ENCODE measurements at places on chromosomes 6 and 20.
A peak's percentile ranks its signal among the peaks of the same experiment; 100 is the strongest.

GRCh38 chr6:71672876-71673275, 213.5 kb upstream of the RIMS1 start:
- H3K27ac ChIP-seq = no peak overlapping the region
- no peak for DNase-seq
- H3K4me3 ChIP-seq = no peak overlapping the region
- H3K36me3 ChIP-seq = no peaks in the 10 kb centered on the region

- no peaks in the 10 kb centered on the region for H3K36me3 ChIP-seq
- H3K27ac ChIP-seq = no peak overlapping the region
- no peak overlapping the region for H3K4me3 ChIP-seq
- DNase-seq = no peak
- no peaks in the 10 kb centered on the region for H3K4me1 ChIP-seq
- no peaks in the 10 kb centered on the region for H3K27me3 ChIP-seq
Observed at GRCh38 chr6:120871416-120872261, 462.6 kb downstream of the TBC1D32 start.

- no peak overlapping the region for H3K27ac ChIP-seq
- H3K36me3 ChIP-seq = no peaks in the 10 kb centered on the region
- peak; percentile 3 for DNase-seq
- no peak overlapping the region for H3K4me3 ChIP-seq
- H3K4me1 ChIP-seq = no peaks in the 10 kb centered on the region
Observed at GRCh38 chr20:63128367-63128766, 87.6 kb downstream of the YTHDF1 start.

- H3K27me3 ChIP-seq = peaks cover 12% of the 10 kb centered on the region
- H3K4me1 ChIP-seq = no peaks in the 10 kb centered on the region
- no peak overlapping the region for H3K27ac ChIP-seq
- H3K4me3 ChIP-seq = no peak overlapping the region
Observed at GRCh38 chr6:6420107-6420506, 99.6 kb upstream of the F13A1 start.

DNA sequence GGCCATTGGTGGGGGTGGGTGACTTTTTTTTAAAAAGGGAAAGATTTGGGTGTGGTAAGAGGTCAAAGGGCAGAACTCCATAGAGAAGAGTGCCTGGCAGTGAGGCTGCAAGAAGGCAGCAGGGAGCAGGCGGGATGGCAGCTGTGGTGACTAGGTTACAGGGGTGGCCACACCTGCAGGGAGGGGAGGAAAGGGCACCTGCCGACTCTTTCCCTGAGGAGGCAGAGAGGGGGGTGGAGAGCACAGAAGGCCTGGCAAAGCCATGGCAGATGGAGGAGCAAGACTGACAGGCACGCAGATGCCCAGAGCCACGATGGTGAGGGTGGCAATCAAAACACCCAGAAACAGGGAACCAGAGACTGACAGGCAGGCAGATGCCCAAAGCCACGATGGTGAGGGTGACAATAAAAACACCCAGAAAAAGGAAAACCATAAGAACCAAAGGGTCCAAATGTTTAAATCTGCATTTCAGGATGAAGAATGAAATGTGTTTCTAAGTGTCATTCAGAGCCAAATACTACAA, 19.3 kb downstream of the CST7 start:
- peak overlapping the region; percentile 43 for H3K27ac ChIP-seq
- peaks cover 11% of the 10 kb centered on the region for H3K4me1 ChIP-seq
- no peaks in the 10 kb centered on the region for H3K27me3 ChIP-seq
- DNase-seq = no peak

DNA sequence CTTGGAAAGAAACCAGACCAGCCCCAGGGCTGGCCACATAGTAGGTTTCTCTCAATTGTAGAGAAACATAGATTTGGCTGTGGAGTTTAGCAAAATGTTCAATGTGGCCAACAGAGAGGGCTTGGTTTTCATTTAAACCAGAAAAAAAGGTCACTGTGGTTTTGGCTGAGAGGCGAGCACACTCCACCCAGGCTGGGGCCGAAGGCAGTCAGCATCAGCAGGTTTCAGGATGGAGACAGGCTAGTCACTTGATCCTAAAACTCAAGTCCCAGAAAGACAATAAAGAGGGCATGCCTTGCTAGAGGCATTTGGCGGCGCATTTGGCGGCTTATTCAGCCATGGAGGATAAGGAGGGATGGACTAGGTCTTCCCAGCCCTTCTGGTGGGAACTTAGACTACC, 73.1 kb downstream of the PRND start:
- H3K4me1 ChIP-seq = peaks cover 33% of the 10 kb centered on the region
- DNase-seq = no peak
- H3K27me3 ChIP-seq = no peaks in the 10 kb centered on the region
- peak overlapping the region; percentile 67 for H3K27ac ChIP-seq
- peaks cover 69% of the 10 kb centered on the region for H3K36me3 ChIP-seq
- no peak overlapping the region for H3K4me3 ChIP-seq

GRCh38 chr6:42781546-42781795, 381 bp upstream of the BICRAL start:
- peak overlapping the region; percentile 81 for H3K4me3 ChIP-seq
- peak overlapping the region; percentile 99 for H3K27ac ChIP-seq
- H3K27me3 ChIP-seq = no peaks in the 10 kb centered on the region
- DNase-seq = no peak
- peaks cover 37% of the 10 kb centered on the region for H3K4me1 ChIP-seq

DNA sequence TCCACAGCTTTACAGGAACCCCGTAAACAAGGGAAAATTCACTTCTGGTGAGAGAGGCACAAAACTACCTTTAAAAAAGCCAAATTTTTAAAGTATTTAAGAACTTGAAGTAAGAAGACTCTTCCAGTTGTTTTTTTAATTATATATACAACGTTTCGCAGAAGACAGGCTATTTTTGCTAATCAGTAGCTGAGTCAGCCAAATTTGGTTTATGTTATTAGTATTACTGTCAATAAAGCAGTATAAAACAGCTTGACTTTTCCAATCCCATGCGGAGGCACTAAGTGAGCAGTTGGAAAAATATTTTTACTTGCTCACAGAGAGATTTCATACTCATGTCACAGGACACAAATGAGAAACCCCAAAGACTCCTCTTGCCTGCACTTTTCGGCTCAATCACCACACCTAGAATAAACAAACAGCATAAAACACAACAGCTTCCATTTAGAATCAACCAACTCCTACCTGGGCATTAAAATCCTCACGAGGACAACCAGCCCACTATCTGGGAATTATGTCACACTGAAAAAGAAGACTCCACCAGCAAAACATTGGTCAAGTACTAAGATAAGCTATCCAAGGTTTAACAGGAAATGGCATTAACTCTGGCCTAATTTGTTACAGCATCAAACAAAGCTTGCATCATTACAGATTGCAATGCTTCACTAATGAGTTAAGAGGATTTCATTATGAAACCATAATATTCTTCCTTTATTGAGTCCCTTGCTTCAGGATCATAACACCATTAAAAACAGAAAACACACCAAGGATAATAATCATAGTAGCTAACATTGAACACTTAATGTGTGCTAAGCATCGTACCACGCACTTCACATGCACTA, 26.3 kb downstream of the ELOVL5 start:
- H3K27me3 ChIP-seq = no peaks in the 10 kb centered on the region
- H3K4me3 ChIP-seq = no peak overlapping the region
- H3K4me1 ChIP-seq = peaks cover 55% of the 10 kb centered on the region
- no peak for DNase-seq

DNA sequence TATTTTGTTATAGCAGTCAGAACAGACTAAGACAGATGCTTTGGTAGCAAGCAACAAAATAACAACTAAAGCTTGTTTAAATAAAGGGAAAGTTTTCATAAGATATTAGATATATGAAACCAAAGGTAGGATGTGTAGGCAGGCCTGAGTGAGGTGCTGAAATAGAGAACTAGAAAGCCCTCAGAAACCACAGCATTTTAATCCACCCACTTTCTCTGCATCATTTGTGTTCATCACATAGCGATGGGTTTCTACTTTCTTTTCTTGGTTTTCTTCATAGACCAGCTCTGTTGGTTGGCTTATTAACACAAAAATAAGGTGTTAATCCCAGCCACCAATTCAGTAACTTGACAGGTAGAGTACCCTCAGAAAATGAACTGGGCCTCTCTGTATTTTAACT, 58.6 kb downstream of the RPS12 start:
- H3K36me3 ChIP-seq = no peaks in the 10 kb centered on the region
- peaks cover 5% of the 10 kb centered on the region for H3K4me1 ChIP-seq
- H3K27me3 ChIP-seq = peaks cover 17% of the 10 kb centered on the region
- H3K27ac ChIP-seq = no peak overlapping the region
- no peak for DNase-seq

DNA sequence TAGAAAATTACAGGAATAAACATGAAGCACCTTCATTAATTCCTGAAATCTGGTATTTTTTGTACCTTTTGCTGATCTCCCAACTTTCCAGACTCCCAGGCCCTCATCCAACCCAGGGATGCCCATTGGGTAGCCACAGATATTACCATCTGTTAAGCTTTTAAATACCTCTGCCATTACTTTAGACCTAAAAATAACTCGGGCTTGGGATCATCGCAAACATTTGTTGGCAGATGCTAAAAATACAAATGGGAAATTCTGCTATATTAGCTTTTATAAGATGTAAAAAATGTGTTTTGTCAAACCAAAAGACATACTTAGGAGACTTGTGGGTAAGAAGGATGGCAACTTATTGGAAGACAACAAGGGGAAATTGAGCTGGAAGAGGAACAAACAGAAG, 376.1 kb downstream of the CENPW start:
- no peaks in the 10 kb centered on the region for H3K4me1 ChIP-seq
- no peak overlapping the region for H3K27ac ChIP-seq
- H3K36me3 ChIP-seq = no peaks in the 10 kb centered on the region
- H3K4me3 ChIP-seq = no peak overlapping the region
- no peak for DNase-seq
- no peaks in the 10 kb centered on the region for H3K27me3 ChIP-seq

Data from activated CD4-positive, alpha-beta T cell treated with anti-CD3 and anti-CD28 coated beads for 36 hours (primary cell).